ENCODE measurements at places on chromosomes 6 and 20.

GRCh38 chr6:149815788-149816187 lies 48.4 kb downstream of the LRP11 start:
- no peak for DNase-seq

DNA sequence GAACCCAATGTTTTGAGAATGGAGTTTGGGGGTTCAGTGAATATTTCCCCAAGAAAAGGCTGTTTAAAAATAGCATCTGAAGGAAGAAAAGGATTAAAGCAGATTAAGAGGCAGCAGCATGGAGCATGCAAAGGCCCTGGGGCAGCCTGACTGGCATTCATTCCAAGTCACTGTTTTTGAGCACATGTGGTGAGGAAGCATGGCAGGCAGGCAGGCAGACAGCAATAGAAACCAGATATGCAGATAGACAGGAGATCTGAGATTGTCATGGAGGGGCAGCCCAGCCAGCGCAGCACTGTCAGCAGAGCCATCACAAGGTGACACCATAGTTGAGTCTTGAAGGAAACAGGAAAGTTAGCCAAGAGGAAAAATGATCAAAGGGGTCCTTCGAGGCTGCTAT lies 37.8 kb downstream of the SIRPA start:
- DNase-seq: no peak

DNA sequence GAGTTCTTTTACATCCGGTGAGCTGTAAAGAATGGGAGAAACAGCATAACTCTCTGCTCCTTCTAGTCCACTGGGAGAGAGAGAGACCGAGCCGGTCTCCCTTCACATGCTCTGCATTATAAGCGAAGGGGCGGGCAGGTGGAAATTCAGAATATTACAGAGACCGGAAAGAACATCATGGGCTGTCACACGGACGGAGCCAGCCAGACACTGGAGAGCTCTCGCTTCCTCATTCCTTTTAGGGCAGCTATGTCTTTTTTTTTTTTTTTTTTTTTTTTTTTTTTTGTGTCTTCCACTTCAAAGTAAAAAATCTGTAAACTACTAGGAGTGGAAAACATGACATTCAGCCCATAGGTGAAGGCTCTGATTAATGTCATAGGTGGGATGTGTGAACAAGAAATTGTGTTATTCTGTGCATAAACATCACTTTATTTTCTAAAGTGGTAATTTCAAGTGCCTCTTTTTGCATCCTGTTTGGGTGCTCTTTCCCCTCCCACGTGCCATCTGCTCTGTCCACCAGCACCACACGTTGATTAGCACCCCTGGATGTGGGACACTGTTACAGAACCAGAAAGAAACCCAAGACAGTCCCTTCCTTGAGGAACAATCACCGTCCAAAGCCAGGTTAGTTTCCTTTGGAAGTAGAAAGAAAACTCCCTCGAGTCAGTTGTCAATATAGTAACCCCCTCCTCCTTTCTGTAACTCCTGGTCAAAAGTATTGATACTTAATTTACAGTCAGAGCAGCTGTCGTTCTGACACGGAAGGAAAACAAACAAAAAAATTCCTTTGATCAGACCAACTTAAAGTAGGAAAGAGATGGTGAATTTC lies at the start of gene TAGAP:
TAGAP (minus strand) TSS at position 93 of the 829 bp plus-strand sequence. CDS start 845 bp downstream, outside the sequence.
- DNase-seq: peak; percentile 41

- DNase-seq: no peak
Measured at GRCh38 chr6:105894556-105894955, 191.6 kb upstream of the PRDM1 start.

DNA sequence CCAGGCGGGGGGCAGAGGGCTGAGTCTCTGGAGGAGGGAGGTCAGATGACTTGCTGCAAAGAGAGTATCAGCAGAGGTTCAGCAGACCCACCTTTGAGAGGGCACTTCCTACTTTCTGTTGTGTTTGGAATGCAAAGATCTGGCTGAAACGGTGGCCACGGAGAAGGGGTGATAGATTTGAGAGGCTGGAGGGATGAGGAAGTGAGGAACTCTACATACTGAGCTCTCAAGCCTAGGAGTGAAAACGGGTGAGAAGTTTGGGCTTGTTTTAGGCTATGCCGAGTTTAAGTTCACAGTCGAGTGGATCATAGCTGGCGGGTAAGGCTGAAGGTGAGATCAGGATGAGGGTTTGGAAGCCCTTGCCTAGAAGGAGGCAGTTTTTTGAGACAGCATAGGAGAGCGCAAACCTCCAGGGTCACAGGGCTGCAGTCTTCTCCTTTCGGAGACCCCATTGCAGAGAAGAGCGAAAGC lies 477 bp upstream of the ITPA start:
- DNase-seq: no peak

- DNase-seq: no peak
Measured at GRCh38 chr6:52420668-52421358, 671 bp downstream of the EFHC1 start.

DNA sequence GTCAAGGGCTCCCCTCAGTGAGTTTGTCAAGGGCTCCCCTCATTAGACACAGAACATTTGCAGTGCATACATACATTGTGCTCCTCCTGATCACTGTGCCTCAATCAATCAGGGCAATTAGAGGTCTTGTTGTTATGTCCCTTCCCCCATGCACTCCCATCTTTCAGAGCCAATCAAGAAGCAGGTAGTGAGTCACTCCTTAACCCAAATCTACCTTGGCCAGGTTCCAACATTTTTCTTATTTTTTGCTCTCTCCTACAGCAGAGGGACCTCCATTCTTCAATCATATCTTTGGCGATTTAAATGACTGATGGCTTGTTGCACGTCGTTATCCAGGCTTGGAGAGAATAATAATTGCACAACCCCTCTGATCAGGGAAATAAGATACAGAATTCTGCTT lies 409.9 kb upstream of the SPTLC3 start:
- DNase-seq: no peak

DNA sequence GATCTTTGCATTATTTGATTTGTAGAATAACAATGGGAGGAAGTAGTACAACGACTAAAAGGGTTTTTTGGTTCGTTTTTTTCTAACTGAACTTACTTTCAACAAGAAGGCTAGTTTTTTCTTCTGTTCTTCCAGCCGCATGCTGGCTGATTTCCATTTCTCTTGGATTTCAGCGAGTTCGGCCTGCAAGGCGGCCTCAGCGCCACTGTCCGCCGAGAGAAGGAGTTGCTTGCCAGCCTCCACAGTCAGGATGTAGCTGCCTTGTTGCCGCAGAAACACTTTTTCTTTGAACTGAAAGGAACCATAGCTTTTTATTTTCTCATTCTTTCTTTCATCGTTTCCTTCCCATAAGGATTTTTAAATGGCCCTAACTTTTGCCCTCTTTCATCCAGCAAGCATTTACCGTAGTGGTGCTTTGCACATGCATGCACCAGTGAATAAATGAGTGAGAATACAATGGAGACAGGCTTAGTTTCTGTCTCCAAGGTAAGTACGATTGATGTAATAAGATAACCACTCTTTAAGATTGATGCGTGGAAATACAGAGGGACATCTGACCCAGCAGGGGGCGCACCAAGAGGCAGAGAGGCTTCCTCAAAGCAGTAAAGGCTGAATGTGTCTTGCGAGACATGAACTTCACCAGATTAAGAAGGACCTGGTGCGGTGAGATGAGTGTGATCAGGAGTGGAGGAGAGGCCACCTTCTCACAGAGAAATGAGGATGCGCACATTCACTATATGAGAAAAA lies 398.8 kb downstream of the ESR1 start:
- DNase-seq: no peak

GRCh38 chr6:441126-441920 lies 49.8 kb downstream of the IRF4 start:
- DNase-seq: no peak

GRCh38 chr6:56851074-56851473 lies 103.8 kb upstream of the BEND6 start:
- DNase-seq: no peak

DNA sequence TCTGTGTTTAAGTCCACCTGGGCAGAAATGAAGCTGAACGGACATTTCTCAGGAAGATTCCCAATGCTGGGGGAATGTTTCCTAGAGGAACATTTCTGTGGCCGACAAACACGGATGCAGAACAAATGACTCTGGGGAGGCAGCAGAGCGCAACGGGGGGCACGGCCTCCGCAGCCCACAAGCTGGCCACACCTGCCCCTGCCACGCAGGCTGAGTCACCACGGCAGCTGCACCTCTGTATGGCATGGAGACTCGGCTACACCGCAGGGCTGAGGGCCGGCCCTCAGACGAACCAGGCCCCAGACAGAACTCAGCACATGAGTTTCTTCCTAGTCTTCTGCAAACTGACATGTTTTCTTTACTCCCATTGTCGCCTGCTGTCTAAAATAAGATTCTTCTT lies 10.0 kb upstream of the PRR18 start:
- no peak for DNase-seq

DNA sequence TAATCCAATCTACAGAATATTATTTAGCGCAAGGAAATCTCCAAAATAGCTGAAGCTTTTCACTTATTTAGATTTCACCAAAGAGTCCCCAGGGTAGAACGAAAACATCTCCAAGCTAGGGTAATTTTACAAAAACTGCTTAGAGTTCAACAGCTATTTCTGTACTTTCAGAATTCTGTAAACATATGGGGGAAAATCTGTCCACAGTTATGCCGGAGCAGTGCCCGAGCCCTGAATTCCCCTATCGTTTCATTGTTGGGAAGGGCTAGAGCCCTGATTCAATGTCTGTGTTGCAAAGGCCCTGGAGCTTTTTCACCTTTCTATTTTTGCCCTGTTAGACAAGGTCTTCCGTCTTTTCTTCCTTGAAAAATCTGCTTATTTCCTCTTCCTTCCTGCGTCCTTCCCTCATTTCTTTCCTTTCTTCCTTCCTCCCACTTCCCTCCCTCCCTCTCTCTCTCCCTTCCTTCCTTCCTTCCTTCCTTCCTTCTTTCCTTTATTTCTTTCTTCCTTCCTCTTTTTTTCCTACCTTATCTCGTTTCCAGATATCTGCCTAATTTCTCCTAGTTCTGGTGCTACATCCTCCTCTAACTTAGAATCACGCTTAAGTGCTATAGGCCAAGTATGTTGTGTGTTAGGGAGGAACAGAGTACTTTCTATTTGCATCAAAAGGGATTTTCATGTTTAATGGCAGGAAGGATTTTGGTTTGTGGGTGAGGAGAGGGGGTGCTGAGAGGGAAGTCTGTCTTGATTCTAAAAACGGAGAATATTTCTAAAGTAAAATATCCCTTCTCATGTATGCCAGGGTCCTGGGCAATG lies 122.5 kb upstream of the BMP2 start:
- DNase-seq: no peak

DNA sequence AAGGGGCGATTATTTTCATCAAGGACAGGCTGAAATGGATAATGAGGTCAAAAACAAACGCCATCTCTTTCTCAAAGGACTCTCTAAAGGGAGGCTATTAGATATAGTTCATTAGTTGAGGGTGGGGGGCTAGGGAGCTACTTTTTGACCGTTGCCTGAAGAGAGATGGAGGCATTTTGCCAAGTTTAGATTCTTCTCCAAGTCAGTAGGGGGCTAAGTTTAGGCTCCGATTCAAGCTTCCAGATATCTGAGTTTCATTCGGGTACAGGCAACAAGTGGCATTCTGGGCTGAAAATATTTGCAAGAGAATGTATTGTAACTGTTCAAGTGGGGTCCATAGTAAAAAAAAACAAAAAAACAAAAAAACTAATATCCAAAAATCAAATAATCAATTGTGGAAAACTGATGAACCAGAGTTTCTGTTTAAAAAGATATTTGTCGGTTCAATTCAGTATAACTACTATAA lies 43.4 kb upstream of the PIM1 start:
- DNase-seq: no peak

- no peak for DNase-seq
Measured at GRCh38 chr6:106060167-106060566, 26.0 kb upstream of the PRDM1 start.

GRCh38 chr20:43983359-43983758 lies 68.7 kb downstream of the TOX2 start:
- DNase-seq: no peak

DNA sequence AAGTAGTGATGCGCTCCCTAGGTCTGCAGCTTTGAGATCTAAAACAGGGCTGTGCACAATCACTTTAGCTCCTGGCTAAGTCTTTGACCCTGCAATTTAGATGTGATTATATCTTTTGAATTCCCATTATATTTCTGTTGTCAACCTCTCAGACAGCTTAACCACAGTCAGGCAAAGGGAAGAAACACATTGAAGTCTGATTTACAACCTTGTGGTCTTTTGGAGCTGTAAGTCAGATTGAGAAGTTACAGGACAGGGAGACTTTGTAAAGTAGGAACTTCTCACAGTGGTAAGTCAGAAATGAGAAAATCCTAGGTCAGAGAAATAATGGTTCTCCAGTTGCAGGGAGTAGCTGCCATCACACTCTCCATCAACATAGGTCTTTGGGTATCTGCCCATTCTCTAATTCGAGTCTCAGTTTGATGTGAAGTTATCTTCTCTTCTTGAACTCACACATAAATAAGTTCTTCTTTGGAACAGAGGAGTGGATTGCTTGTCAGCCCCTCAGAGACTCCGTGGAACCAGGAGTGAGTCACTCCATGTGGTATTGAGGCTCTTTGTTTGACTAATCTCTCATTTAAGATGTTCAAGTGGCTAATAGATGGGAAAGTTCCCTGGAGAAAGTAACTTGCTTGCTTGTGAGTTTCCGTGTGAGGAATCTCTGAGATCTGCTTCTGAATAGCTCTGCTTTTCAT lies 35.0 kb upstream of the SGK1 start:
- no peak for DNase-seq

- DNase-seq: no peak
Measured at GRCh38 chr6:41055149-41055548, 2.1 kb downstream of the APOBEC2 start.

- no peak for DNase-seq
Measured at GRCh38 chr6:45212976-45213375, 115.2 kb upstream of the RUNX2 start.

DNA sequence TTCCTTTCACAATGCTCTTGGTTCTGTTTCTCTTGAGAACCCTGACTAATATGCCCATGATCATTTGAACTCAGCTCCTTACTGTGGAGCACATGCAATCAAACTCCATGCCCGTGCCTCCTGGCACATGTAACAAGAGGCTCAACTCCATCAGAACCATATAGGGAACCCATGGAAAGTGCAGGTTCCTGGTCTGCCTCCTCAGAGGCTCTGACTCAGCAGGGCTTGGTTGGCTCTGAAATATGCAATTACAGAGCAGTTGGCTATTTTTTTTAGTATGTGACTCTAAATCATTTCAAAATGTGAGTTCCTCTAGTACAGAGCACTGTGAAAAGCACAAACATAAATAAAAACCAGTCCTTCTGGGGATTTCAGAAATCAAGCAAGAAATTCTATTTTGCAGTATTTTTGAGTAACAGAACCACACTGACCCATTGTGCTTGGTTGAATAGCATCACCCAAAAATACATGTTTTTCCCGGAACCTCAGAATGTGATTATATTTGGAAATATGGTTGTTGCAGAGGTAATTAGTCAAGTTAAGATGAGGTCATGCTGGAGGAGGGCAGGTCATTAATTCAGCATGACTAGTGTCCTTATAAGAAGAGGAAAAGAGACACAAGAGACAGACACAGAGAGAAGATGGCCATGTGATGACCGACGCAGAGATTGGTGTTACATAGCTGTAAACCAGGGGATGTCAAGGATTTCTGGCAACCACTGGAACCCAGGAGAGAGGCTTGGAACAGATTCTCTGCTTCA lies 13.2 kb upstream of the MAP3K4 start:
- no peak for DNase-seq

- no peak for DNase-seq
Measured at GRCh38 chr6:15735567-15736265, 72.9 kb upstream of the DTNBP1 start.

Data from activated naive CD4-positive, alpha-beta T cell (primary cell).